RKO (cell line): ENCODE measurements at places on chromosomes 2 and 18.

DNA sequence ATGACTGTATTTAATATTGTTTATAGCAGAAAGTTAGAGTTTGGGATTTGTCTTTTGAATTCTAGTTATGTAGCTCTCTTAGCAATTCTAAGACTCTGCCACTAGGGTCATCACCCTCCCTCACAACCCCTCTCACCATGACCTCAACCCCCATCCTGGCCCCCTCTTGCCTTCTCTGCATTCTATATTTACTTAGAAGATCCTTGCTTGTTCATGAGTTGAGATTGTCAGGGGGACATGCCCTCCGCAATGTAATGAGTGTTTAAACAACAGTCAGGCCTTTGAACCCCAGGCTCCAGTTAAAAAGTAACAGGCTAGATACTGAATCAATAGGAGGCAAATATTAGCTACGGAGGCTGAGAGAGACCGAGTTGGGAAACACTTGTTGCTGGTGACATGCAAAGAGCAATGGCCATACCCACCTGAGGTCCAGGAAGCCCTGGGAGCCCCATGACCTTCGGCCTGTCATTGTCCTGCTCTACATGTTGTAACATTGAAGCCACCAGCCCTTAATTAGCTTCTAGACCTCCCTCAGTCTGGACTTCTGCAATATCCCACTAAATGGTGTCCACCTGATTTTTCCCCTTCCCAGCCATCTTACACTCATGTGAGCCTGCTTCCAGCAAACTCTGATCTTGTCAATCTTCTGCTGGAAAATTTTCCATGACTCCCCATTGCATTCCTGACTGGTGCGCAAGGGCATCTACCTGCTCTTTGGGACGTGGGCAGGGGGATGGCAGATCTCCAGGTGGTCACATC is 221.1 kb downstream of the ALPK2 start:
- no peak for DNase-seq

DNA sequence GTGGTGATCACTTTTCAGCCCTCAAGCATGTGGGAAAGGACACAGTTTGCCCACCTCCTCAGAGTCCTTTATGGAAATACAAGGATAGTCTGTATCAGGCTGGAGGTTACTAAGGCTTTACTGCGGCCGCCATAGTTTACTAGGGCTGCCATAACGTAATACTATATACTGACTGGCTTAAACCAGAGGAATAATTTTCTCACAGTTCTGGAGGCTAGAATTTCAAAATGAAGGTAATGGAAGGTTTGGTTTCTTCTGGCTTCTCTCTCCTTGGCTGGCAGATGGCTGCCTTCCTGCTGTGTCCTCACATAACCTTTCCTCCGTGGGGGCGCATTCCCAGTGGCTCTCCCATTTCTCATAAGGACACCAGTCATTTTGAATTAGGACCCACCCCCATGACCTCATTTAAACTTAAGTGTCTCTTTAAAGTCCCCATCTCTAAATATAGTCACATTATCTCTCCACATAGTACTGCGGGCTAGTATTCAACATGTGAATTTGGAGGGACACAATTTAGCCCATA is 12.5 kb upstream of the ATIC start:
- DNase-seq, result no peak

DNA sequence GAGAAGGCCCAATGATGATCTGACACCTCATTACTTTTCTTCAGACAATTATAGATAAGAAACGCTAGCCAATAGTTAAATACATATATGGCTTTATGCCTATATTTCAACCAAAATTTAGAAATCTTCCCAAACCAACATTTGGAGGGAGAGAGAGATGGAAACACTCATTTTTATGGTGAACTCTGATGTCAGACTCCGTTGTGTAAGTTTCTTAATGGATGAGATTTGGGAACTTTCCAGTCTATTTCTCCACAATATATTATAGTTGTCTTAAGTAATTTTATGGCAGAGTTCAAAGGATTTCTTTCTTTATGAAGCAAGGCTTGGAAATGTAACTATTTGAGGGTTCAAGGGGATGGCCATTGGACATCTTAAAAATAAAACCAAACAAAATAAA is 407.0 kb downstream of the DCC start:
- no peak for DNase-seq

DNA sequence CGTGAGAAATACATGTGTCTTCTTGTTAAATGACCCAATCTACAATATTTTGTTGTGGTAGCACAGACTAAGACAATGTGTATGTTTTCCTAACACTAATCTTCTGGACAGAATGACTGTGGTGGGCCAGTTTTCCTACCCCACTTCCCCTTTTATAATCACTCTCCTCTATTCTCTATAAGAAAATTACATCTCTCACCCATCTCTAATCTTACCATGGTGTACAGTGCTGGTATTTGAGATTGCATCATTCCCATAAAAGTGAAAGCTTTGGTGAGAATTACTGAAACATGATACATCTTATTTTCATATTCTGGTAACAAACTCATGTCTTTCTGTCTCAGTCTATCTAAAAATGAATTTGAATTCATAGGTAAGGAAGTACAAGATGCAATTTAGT is 40.5 kb downstream of the CAVIN2 start:
- no peak for DNase-seq

GRCh38 chr18:6357668-6358067 is 57.0 kb downstream of the L3MBTL4 start:
- DNase-seq, result no peak

DNA sequence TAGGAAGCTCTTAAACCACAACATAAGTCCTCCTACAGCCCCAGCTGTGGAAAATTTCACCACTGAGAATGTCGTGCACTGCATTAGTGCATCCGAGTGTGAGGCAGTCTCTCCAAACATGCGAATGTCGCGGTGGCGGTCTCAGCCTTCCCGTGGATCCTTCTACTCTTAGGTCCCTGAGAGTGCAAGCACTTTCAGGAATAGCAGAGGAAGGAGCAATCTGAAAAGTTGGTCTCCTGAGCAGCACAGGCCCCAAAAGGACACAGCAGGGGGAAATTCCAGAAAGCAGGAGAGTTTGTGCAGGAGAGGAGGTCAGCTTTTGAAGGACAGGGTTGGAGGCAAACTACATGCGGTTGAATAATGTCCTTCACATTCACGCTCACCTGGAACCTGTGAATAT is 440.5 kb upstream of the SMIM21 start:
- DNase-seq, result no peak

DNA sequence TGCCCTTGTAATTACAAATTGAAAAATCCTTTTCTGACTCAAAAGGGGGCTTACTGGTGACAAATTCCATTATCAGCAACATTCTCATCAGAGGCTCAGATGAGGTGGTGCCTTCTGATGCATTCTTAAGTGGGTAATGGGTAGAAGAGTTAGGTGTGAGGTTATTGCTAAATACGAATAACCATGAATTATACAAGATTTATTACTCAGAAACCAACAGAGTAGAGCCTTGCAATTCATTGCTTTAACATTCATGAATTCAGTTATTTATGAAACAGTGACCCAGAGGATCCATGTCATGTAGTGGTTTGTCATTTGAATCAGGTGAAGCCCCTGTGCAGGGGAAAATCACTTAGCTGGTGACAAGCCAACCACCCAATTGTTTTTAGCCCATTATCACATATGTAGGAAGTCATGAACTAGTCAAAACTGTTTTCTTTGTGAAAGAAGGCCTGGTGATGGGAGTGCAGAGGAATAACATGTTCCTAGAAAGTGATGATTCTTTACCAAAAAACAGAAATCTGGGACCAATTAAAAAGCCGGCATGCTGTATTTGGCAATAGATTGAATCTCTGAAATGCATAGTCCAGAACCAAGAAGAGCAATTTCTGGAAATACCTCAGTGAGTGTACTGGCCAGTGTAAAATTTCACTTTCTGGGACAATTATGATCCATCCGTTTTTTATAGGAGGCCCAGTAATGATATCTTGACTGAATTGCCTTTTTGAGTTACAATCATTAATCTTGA is 70.2 kb downstream of the CRIM1 start:
- no peak for DNase-seq

- peak; percentile 51 for DNase-seq
Measured at GRCh38 chr2:121080013-121080772, 204.8 kb downstream of the TFCP2L1 start.

DNA sequence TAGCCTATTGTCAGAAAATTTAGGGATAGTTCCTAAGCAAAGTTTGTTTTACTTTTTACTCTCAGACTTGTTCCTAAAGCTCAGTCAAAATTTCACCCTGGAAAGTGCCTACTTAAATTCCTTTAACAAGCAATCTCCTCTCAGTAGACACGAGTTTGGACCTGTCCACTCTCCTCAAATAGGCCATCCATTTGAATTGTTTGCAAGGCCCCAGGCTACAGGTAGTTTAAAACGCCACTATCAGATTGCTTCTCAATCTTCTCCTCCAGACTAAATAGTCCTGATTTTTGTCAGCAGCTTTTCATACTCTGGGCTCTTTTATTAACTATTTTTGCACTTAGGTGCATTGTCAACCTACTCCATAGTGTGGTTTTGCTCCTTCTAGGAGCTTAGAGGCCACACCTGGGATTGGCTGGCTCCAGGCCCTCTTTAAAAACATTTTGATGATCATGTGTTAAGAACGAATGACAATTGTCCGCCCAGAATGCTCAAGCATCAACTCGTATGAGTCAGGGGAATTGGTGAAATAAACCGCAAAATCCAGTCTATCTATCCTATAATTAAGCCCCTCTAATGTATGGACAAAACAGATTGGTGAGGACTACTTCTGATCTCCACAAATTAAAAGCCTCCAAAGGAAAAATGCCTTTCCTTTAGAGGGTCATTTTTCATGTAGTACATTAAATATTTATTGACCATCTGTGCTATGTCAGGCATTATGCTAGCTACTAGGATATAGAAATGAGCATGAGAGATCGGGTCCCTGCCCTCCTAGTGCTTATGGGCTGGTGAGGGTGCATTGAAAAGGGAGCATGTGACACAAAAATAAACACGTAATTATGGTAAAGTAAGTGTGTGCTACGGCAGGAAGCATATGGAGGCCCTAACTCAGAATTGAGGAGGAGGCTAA is 333.8 kb upstream of the TNP1 start:
- DNase-seq, result no peak

GRCh38 chr18:58687871-58688308 is 16.6 kb downstream of the MALT1 start:
- no peak for DNase-seq

GRCh38 chr2:158125756-158126498 is 24.3 kb downstream of the UPP2 start:
- no peak for DNase-seq

GRCh38 chr2:211302676-211303075 is 746.3 kb downstream of the CPS1 start:
- DNase-seq, result no peak

DNA sequence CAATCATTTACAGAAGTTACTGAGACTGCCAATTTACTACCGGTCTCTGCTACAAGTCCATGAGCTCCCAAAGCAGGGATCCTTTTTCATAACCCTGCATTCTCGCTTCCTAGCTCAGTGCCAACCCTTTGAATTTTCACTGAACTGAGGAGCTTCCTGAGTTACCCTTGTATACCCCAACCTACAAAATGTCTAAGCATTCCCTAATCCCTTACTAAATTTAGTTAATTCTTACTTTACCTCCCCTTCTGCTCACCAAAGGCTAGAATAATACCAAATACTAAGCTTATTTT is 9.6 kb downstream of the MAT2A start:
- no peak for DNase-seq

GRCh38 chr18:22962004-22962403 is 28.9 kb downstream of the RBBP8 start:
- DNase-seq, result no peak

GRCh38 chr18:6441200-6441599 is 26.5 kb upstream of the L3MBTL4 start:
- DNase-seq, result no peak

DNA sequence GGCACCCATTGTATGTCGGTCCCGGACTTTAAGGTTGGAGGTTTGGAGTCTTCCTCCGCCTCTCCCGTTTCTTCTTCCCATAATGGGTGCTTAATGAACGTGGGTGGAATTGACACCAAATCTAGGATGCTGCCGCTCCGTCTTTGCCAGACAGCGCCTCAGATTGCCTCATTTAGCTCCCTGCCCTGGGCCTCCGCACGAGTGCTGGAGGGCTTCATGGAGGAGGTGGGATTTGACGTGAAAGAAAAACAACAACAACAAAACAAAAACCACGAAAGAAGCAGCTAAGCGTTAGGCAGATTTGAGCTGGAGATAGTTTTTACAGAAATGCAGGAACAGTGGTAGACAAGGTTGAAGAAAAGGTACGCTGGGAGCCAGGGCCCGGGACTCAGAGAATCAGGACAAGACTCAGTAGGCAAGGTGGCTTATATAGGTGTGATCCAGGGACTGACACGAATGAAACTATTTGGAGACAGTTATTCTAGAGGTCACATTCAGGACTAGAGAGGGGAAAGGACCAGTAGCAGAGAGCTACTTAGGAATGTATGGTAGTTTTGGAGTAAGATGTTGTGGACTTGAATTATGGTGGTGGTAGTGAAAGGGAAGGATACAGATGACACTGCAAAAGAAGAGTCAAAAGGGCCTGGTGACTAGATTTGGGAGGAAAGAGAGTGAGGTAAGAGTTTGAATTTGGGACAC is 605 bp downstream of the ZNF2 start:
- DNase-seq, result no peak

- DNase-seq, result no peak
Measured at GRCh38 chr2:120635146-120635545, 100.5 kb upstream of the GLI2 start.

- DNase-seq, result no peak
Measured at GRCh38 chr2:67159929-67160328, 237.2 kb upstream of the ETAA1 start.

DNA sequence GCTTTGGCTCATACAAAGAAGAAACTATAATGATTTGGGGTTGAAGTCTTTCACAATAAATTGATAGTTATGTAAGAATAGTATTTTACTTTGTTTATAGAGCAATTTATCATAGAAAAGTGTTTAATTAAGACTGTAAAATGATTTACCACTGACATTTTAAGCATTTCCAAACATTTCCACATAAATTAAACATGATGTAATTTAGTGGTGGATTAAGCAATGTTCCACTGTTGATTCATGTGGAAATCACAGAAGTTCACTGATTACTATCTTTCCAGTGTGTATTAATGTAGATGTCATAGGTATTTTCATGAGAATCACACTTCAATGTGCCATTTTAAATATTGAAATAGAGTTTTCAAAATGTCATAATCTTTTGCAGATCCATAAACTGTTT is 40.1 kb upstream of the GRB14 start:
- DNase-seq, result peak; percentile 7

GRCh38 chr2:40466935-40467572 is 15.2 kb upstream of the SLC8A1 start:
- DNase-seq, result no peak

DNA sequence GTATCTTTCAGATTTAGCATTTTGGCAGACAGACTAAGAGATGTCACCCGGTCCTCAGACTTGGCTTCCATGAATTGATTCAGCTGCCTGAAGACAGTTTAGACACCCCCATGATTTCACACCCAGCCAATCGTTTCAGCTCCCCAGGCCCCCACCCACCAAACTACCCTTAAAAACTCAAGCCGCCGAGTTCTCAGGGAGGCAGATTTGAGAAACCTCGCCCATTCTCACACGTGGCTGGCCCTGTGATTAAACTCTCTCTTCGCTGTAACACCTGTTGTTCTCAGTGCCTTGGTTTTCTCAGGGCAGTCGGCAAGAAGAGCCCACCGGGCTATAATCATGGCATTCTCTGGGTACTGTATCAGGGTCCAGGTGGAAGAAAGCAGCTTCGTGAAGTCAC is 35.2 kb downstream of the UXS1 start:
- no peak for DNase-seq

GRCh38 chr2:193371200-193371599 is 1176.5 kb upstream of the TMEFF2 start:
- DNase-seq, result no peak

GRCh38 chr2:184370954-184371353 is 227.4 kb upstream of the ZNF804A start:
- no peak for DNase-seq
